ENCODE measurements at places on chromosomes 13 and 19.

DNA sequence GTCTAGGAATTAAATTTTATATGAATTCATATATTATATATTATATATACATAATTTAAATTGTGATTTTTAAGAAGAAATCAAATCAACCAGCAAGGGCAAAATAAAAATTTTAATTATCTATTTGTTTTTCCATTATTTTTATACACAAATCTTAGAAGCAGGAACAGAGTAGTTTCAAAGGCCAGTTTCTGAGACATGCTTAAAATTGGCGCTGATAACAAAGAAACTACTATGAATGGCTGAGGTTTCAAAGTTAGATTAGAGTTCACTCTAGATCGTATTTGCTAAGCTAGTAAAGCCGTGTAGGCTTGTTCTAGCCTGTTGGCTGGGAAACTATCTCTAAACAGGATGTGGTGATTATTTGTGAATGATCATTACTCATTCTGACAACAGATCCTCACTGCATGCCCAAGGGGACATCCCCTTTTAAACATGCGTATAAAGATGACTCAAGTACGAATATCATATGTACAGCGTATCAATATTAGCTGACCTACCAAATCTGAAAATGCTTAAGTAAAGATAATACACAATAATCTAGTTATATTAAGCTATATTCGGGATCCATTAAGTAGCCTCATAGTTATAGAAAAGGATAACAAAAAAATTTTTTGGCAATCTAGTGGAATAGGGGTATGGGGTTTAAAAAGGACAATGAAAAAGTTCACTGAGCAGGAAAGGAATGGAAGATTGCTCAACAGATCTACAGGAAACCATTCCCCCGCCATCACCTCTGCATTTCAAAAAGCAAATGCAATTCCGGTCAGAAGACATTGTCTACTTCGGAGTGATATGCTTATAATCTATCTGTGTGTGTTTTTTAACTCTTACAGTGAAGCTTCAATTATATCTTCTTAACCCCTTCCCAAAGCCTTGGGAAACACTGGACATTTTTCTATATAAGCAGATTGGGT lies 150.1 kb downstream of the SHISA2 start:
- no peak for DNase-seq

DNA sequence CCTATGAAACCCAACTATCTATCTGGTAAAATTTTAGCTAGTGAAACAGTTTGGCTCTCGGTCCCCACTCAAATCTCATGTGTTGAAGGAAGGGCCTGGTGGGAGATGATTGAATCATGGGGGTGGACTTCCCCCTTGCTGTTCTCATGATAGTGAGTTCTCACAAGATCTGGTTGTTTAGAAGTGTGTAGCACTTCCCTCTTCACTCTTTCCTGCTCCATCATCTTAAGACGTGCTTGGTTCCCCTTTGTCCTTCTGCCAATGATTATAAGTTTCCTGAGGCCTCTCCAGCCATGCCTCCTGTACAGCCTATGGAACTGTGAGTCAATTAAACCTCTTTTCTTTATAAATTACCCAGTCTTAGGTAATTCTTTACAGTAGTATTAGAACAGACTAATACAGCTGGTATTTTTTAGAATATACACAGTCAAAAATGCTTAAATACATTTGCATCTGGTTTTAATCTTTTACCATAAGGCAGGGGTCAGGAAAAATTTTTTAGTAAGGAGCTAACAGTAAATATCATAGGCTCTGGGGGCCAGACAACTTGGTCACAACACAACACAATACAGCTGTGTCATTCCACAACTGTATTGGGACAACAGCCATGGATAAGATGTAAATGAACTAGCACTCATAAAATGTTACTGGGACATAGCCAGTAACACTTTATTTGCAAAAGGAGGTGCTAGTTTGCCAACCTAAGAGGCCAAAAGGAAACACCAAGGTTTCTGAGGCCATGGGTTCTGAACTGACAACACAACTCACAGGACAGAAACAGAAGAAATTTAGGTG lies 24.3 kb downstream of the DZIP1 start:
- DNase-seq, result no peak

- no peak for DNase-seq
Observed at GRCh38 chr19:5096536-5096935, 127.6 kb downstream of the KDM4B start.

DNA sequence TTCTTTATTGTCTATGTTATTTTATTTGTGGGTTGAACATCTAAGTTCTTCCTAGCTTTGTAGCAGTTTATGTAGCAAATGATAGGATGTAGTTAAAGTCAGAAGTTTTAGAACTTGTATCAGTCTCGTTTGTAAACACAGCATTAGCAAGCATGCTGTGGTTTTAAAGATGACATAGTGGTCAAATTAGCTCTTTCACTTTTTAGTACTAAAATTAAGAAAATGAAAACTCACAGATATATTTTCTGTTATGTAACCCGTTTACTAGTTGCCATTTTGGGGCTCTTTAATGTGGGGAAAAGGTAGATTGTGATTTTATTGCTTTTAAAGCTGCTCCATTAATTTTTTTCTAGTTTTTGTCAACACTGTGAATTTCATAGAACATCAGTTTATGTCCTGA lies 216.5 kb downstream of the PCCA start:
- no peak for DNase-seq

DNA sequence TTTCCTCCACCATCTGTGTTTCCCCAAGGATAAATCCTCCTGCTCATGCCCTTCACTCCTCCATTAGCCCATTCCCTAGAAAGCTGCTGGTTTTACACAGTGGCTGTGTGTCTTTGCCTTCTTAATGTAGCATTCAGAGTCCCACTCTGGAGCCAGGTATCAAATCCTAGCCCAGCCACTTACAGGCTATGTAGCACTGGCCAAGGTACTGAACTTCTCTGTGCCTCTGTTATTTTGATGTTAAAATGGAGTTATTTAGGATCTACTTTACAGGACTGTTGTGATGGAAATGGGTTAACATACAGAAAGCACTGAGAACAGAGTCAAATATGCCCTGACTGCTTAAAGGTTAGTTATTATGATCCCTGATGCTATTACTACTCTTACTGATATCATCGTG lies 1.5 kb upstream of the ZSCAN4 start:
- DNase-seq, result no peak

- DNase-seq, result no peak
Observed at GRCh38 chr19:48498595-48499311, 12.9 kb downstream of the LMTK3 start.

- no peak for DNase-seq
Observed at GRCh38 chr19:13064092-13064489, 38.6 kb downstream of the LYL1 start.

GRCh38 chr13:48818495-48819356 lies 157.0 kb upstream of the FNDC3A start:
- DNase-seq, result peak; percentile 96

DNA sequence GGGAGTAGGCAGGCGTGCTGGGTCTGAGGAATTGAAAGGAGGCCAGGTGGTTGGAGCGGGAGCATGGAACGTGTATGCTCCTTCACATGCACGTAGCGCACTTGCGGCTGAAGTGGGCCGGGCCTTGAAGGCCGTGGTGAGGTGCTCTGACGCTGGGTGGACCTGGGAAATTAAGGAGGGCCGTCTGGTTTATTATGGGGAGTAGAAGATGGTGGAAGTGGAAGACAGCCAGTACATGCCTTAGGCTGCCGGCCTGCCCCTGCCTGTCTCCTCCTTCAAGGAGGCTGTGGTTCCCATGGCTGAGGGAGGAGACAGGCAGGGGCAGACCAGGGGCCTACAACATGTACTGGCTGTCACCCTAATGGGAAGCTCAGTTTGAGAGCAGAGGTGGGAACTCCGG lies 23.9 kb downstream of the GATAD2A start:
- no peak for DNase-seq

DNA sequence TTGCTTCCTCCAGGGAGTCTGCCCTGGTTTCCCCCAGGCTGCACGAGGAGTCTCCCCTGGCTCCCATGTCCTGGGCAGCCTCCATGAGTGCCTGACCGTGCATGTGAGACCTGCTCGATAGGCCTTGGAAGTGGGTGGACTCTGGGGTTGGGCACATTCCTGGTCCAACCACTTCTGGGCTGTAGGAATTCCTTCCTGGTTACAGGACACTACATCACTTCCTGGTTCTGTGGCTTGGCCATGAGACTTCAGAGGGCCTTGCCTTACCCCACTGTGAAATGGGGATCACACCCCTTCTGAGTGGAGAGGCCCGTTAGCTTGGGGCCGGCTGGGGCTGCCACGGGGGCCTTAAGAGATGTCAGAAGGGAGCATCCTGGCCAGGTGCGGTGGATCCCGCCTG lies 4.0 kb upstream of the ZNF628 start:
- DNase-seq, result no peak

DNA sequence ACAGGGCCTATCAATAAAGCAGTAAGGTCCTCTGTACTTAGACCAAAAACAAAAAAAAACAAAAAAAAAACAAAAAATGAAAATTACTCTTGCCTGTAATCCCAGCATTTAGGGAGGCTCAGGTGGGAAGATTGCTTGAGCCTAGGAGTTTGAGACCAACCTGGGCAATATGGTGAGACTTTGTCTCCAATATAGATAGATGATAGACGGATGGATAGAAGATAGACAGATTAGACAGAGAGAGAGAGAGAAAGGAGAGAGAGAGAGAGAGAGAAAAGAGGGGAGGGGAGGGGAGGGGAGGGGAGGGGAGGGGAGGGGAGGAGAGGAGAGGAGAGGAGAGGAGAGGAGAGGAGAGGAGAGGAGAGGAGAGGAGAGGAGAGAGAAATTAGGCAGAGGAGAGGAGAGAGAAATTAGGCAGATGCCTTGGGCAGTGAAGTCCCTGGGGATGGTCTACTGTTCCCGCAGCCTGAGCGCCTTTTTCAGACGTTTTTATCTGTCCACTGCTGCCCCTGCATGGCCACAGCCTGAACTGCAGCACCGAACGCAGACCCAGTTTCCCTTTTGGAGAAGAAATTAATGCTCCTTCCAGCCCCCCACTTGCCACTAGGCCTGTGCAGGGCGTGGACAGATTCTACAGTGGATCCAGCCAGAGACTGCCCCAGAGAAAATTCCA lies 9.8 kb upstream of the ZNF627 start:
- no peak for DNase-seq

DNA sequence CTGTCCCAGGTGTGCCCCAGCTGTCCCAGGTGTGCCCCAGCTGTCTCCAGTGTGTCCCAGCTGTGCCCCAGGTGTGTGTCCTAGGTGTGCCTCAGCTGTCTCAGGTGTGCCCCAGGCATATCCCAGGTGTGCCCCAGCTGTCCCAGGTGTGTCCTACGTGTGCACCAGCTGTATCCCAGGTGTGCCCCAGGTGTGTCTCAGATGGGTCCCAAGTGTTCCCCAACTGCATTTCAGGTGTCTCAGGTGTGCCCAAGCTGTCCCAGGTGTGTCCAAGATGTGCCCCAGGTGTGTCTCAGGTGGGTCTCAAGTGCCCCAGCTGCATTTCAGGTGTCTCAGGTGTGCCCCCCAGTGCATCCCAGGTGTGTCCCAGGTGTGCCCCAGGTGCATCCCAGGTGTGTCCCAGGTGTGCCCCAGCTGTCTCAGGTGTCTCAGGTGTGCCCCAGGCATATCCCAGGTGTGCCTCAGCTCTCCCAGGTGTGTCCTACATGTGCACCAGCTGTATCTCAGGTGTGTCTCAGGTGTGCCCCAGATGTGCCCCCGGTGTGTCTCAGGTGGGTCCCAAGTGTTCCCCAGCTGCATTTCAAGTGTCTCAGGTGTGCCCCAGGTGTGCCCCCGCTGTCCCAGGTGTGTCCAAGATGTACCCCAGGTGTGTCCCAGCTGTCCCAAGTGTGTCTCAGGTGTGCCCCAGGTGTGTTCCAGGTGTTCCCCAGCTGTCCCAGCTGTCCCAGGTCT lies 1.3 kb upstream of the GRK1 start:
- no peak for DNase-seq

All from AG09309 (cell line).